ENCODE measurements at places on chromosomes 11 and 22. TPM values are rescaled to one million over a fixed set of nuclear protein-coding genes. Genes with fewer than 3 reads are reported as not detected.
A peak's percentile ranks its signal among the peaks of the same experiment; 100 is the strongest.

Gene MS4A4E
- not detected for total RNA-seq

Gene MMP13
- not detected for total RNA-seq

Gene GSTT2B
- 6.0 TPM for total RNA-seq

Gene CHRM1
- total RNA-seq = not detected

Gene KRTAP5-7
- total RNA-seq = not detected

Gene PLAAT4
- total RNA-seq = not detected

Gene CD248
- 2.9 TPM for total RNA-seq

Gene THOC5
- 76.4 TPM for total RNA-seq

Gene MS4A6E
- not detected for total RNA-seq

Gene FOLR3
- not detected for total RNA-seq

DNA sequence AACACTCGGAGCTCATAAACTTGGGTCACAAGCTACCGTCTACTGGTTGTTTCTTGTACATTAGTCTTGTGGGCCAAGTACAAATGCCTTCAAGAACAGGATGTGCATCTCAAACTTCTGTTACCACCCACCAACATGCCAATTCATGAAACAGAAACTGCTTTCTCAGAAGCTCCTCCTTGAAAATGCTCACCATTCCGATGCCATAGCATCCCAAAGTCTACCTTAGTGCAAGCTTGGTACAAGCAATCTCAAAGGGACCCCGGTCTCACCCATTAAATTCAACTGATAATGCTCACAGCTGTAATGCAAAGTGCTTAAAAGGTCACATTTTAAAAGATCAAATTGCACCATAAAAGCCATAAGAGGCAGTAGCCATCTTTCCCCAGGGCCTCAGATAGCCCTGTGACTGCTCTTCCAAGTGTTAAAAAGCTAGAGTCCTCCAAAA lies 31.8 kb upstream of the CCDC34 start:
- no peak overlapping the region for H3K27ac ChIP-seq
- peaks cover 2% of the 10 kb centered on the region for H3K27me3 ChIP-seq
- H3K4me1 ChIP-seq = peaks cover 14% of the 10 kb centered on the region
- H3K36me3 ChIP-seq = no peaks in the 10 kb centered on the region
- H3K4me3 ChIP-seq = no peak overlapping the region

DNA sequence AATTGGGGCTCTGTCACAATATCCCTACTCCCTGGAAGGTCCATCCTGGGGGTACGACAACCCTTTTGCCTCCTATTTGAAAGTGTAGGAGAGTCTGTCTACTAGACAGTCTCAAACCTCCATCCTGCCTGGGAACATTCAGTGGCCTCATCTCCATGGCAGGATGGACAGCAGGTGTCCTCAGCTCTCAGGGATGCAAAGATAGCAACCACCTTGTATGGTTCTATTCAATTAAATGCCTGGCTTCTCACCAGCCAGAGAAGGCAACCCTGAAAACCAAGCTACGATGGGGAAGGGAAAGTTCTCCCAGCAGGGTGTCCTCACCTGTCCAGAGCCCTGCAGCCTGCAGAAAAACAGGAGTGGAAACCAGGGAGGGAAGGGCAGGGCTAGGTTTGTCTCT lies 164.9 kb downstream of the MIAT start:
- H3K27me3 ChIP-seq = no peaks in the 10 kb centered on the region
- H3K4me1 ChIP-seq = no peaks in the 10 kb centered on the region
- no peak for DNase-seq

DNA sequence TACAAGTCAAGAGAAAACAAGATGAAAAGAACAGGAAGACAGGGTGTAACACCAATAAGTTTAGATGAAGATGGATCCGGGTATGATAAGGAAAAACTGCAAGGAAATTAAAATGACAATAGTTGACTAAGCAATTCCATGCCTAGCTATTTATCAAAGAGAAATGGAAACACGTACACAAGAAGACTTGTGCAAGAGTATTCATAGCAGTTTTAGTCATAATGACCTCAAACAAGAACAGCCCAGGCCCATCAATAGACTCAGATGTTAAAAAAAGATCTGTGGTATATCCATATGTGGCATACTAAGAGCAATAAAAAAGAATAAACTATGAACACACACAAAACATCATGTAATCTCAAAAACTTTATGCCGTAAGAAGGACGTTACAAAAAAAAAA lies 33.2 kb downstream of the SLC5A12 start:
- H3K27ac ChIP-seq = no peak overlapping the region
- no peaks in the 10 kb centered on the region for H3K36me3 ChIP-seq
- H3K4me1 ChIP-seq = no peaks in the 10 kb centered on the region
- no peak for DNase-seq
- no peak overlapping the region for H3K4me3 ChIP-seq
- no peaks in the 10 kb centered on the region for H3K27me3 ChIP-seq

DNA sequence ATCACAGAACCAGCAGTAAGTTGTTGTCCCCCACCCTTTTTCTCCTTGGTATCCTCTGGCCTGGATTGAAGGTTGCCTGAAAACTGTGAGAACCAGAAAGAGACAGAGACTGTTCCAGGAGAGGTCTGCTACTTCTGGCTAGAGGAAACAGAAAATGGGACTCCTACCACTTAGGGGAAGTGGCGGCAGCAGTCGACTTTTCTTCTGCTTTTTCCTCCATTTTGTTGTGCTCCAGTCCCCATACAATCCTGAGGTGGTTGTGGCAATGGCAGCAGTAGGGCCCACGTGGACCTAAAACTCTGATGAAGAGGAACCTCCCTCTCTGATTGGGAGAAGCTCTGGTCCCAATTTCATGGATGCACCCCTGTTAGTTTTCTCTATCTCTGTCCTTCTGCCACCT lies 76.0 kb upstream of the SORL1 start:
- H3K27me3 ChIP-seq = peaks cover 1% of the 10 kb centered on the region
- no peak for DNase-seq
- no peak overlapping the region for H3K4me3 ChIP-seq

DNA sequence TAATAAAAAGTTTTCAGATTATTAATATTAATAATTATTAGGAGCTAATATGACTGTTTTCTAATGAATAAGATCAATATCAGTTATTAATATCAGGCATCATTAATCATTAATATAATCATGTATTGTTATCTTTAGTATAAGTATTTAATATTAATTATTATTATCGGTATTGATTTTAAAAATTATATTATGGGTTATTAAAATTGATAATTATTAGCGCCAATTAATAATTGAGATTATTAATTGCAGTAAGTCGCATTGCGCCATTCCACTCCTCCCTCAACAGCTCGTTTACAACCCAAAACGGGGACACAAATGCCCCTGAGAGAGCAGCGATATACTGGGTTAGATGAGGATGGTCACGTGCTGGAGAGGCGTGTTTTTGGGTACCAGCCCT lies 20.2 kb downstream of the XNDC1N start:
- H3K27me3 ChIP-seq = peaks cover 2% of the 10 kb centered on the region
- no peak overlapping the region for H3K4me3 ChIP-seq
- H3K4me1 ChIP-seq = no peaks in the 10 kb centered on the region
- DNase-seq = no peak
- H3K27ac ChIP-seq = no peak overlapping the region

- no peak overlapping the region for H3K27ac ChIP-seq
- H3K4me1 ChIP-seq = peaks cover 25% of the 10 kb centered on the region
- no peak for DNase-seq
- no peaks in the 10 kb centered on the region for H3K36me3 ChIP-seq
- no peak overlapping the region for H3K4me3 ChIP-seq
Measured at GRCh38 chr11:33944693-33945424, 53.0 kb upstream of the LMO2 start.

DNA sequence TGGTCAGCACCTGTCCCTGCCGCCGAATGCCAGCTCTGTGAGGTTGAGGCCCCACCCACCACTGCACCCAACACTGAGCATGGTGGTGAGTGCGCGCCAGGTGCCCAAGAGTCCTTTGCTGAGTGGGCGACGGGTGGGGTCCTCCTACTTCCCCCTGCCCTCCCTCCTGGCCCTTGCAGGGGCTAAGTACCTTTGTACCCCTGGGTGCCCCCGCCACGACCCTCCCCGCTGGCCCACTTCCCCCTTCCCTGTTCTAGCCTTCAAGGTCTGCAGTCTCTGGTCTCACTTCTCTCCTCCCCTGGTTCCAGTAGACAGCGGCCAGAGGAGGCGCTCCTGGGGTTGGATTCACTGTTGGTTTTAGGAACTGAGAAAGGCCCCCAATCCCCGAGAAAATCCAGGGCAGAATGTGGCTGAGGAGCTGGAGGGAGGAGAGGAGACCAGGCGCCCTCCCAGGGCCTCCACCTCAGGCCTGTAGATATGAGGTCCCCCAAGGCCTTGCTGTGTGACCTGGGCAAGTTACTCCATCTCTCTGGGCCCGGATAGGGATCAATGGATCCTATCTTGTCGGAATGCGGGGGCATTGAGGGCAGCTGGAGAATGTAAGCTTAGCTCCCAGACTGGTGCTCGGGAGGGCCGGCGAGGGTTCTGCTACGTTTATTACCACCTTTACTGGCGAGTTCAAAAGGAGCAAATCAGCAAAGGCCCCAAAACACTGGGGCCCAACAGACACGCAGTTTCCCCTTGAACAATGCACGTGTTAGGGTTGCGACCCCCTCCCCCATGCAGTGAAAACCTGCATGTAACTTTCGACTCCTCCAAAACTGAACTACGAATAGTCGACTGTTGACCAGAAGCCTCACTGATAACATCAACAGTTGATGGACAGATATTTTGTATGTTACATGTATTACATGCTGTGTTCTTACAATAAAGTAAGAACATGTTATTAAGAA lies 31.9 kb upstream of the SMIM38 start:
- H3K27ac ChIP-seq = no peak overlapping the region
- peaks cover 5% of the 10 kb centered on the region for H3K27me3 ChIP-seq
- H3K4me3 ChIP-seq = peak overlapping the region; percentile 31
- peaks cover 4% of the 10 kb centered on the region for H3K36me3 ChIP-seq

GRCh38 chr11:69013009-69013951 lies at the start of gene MRGPRF:
Gene MRGPRF (minus strand): TSS chr11:69013246. CDS start chr11:69009901, 3,345 bp downstream.
- peaks cover 9% of the 10 kb centered on the region for H3K27me3 ChIP-seq
- DNase-seq = peak; percentile 39
- H3K36me3 ChIP-seq = no peaks in the 10 kb centered on the region
- peak within 1 kb of the TSS; percentile 37 for H3K4me3 ChIP-seq
- no peaks in the 10 kb centered on the region for H3K4me1 ChIP-seq

DNA sequence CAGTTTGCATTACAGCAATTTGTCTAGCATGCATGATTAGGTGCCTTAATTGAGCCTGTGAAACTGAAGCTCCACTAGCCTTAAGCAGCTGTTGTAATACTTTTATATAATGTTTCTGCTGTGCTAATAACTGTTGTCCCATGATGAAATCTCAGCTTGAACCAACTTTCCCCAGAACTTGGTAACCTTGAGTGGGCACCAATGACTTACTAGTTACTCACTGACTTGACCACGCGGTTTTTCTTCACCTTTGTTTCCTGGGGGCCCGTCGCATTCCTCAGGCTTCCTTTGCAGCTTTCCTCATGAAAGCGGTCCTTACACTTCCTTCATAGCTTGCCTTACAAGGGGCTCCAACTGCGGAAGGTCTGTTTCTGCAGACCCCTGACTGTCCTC lies 11.2 kb upstream of the GLYATL1 start:
- H3K36me3 ChIP-seq = no peaks in the 10 kb centered on the region
- H3K4me1 ChIP-seq = peaks cover 45% of the 10 kb centered on the region
- no peak for DNase-seq
- peaks cover 1% of the 10 kb centered on the region for H3K27me3 ChIP-seq
- H3K4me3 ChIP-seq = peak overlapping the region; percentile 81

- no peak overlapping the region for H3K27ac ChIP-seq
- peaks cover 1% of the 10 kb centered on the region for H3K27me3 ChIP-seq
- H3K4me1 ChIP-seq = no peaks in the 10 kb centered on the region
- H3K4me3 ChIP-seq = no peak overlapping the region
- DNase-seq = no peak
Measured at GRCh38 chr11:44444770-44445321, 120.6 kb upstream of the CD82 start.

GRCh38 chr22:47784991-47785390 lies 1022.5 kb downstream of the TBC1D22A start:
- peaks cover 7% of the 10 kb centered on the region for H3K4me1 ChIP-seq
- H3K4me3 ChIP-seq = no peak overlapping the region
- peaks cover 17% of the 10 kb centered on the region for H3K27me3 ChIP-seq
- H3K27ac ChIP-seq = no peak overlapping the region
- no peaks in the 10 kb centered on the region for H3K36me3 ChIP-seq
- no peak for DNase-seq

DNA sequence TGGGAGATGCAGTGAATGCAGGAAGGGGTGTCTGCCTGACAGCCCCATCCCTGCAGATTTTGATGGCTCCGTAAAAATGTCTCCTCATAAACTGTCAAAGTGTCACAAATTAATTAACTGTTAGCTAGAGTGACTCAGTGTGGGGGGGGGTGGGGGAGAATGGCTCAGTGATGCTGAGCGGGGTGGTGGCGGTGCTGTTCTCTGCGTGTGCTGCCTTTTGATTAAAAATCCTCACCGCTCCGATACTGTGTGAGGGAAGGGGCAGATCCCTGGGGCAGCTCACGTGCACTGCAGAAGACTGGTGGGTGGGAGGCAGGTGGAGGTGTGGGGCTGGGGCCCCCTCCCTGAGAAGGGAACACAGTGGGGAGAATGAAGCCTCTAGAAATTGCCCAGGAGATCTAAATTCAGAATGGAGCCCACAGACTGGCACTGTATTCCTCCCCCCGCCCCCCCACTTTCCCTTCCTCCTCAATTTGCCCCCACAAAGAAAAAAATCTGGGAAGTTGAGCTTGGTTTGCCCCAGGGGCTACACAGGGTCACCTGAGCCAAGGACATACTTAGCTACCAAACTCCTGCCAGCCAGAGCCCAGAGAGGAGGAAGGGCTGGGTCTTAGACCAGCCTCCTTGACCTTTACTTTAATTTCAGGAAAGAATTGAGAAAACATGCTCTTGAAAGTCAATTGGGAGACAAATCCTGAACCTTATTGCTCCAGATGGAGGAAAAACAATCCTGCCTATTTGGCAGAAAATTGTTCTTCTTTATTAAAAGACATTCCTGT lies 39.8 kb downstream of the DRD2 start:
- no peak overlapping the region for H3K4me3 ChIP-seq
- H3K4me1 ChIP-seq = no peaks in the 10 kb centered on the region
- no peak for DNase-seq
- H3K27ac ChIP-seq = no peak overlapping the region
- H3K27me3 ChIP-seq = peaks cover 3% of the 10 kb centered on the region

GRCh38 chr11:19306179-19306944 lies 65.6 kb upstream of the E2F8 start:
- no peak overlapping the region for H3K27ac ChIP-seq
- DNase-seq = no peak
- H3K27me3 ChIP-seq = peaks cover 3% of the 10 kb centered on the region
- no peaks in the 10 kb centered on the region for H3K4me1 ChIP-seq

- DNase-seq = no peak
- no peaks in the 10 kb centered on the region for H3K27me3 ChIP-seq
- no peak overlapping the region for H3K4me3 ChIP-seq
- H3K4me1 ChIP-seq = no peaks in the 10 kb centered on the region
- H3K36me3 ChIP-seq = peaks cover 5% of the 10 kb centered on the region
Measured at GRCh38 chr11:20483931-20484330, 96.4 kb downstream of the PRMT3 start.
